ENCODE measurements at places on chromosomes 7 and 10. TPM values are rescaled to one million over a fixed set of nuclear protein-coding genes. Genes with fewer than 3 reads are reported as not detected.

DNA sequence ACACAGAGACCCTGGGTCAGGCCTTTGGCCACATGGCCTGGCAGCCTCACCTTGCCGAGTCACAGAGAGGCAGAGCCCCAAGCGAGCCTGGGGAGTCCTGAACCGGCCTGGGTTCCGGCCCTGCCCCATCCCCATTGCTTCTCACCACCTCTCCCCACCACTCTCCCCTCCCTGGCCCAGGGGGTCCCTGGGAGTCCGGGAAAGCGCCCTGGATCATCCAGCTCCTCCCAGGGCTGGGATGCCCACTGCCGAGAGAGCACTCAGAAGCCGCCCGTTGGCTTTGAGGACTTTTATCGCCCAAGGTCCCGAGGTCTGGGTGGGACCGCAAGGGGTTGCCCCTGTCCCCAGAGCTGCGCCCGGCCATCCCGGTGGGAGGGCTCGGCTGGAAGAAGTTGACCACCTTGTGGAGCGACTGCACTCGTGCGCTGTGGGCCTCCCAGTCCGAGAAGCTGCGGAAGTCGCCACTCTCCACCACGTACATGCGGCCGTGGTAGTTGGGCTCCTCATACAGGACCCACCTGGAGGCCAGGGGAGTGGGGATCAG lies 8.1 kb downstream of the CRYGN start:
- DNase-seq, result no peak

DNA sequence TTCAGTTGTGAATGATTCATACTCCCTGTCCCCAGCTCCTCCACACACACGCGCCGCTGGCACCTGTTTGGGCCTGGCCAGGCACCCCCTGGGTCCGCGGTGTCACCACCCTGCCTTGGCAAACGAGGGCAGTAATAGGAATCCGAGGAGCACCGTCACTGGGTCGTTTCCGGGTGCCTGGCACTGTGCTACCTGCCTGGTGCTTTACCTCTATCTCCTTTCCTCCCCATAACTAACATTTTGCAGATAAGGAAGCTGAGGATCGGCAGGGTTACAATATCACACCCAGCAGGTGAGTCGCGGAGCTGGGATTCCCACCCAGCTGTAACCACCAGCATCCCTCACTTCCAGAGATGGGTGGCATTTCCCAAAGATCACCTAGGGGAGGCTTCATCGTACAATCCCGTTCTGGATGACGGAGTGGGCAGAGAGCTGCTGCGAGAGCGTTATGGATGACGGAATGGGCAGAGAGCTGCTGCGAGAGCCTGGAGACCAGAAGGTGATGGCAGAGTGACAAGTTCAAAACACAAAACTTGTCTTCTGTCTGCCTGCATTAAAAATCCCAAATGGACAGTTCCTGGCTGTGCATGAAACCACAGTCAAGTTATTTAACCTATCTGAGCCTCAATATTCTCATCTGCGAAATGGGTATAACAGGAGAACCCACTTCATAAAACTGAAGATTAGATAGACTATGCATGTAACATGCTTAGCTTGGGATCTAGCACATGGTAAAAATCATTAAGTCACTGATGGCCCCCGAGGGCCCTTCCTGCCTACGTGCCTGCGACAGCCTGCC lies 1.1 kb upstream of the HSPA12A start:
- DNase-seq, result no peak

- no peak for DNase-seq
These were observed 271.2 kb downstream of the DIP2C start for GRCh38 chr10:418226-418625.

- no peak for DNase-seq
These were observed 84.9 kb downstream of the CCDC3 start for GRCh38 chr10:12916587-12916986.

DNA sequence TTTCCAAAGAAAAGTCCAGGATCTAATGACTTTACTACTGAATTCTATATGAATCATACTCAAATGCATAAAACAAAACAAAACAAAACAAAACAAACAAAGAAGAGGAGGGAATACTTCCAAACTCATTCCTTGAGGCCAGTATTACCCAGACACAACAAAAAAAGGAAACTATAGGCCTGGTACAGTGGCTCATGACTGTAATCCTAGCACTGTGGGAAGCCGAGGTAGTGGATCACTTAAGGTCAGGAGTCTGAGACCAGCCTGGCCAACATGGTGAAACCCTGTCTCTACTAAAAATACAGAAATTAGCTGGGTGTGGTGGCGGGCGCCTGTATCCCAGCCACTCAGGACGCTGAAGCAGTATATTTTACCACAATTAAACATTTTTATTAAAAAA lies 114.6 kb downstream of the NRBF2 start:
- no peak for DNase-seq

DNA sequence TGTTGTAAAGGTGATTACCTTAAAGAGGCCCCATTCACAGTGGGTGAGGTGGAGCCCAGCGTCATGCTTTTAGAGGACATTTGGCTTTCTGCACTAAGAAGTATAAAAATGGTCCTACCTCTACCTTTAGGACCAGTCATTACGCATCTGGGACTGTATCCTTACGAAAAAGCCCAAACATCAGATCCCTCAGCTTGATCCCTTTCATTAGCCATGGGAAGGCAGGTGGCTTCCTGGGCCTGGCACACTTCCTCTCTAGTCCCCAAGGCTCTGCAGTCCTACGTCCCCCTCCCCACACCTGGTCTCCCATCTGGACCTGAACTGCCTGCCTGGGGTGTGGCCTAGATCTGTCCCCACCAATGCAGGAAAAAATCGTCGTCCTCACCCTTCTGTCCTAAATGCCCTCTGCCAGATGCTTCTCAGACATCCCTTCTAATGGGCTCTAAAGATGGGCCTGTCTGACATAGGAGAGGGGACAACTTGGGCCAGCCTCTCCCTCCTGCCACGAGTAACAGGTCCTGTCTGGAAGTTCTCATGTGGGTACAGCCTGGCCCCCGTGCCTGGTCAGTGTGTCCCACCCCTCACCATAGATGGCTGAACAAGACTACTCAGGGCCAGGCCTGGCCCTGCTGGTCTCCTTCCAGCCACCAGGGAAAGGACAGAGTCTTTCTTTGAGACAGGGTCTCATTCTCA lies 11.8 kb upstream of the SLC18A3 start:
- DNase-seq, result peak; percentile 15

GRCh38 chr7:142808461-142808801 lies 37.7 kb downstream of the PRSS2 start:
- DNase-seq, result no peak

Gene BLVRA
- total RNA-seq, result 46.9 TPM

GRCh38 chr7:18140943-18141342 lies 113.3 kb upstream of the PRPS1L1 start:
- DNase-seq, result no peak

DNA sequence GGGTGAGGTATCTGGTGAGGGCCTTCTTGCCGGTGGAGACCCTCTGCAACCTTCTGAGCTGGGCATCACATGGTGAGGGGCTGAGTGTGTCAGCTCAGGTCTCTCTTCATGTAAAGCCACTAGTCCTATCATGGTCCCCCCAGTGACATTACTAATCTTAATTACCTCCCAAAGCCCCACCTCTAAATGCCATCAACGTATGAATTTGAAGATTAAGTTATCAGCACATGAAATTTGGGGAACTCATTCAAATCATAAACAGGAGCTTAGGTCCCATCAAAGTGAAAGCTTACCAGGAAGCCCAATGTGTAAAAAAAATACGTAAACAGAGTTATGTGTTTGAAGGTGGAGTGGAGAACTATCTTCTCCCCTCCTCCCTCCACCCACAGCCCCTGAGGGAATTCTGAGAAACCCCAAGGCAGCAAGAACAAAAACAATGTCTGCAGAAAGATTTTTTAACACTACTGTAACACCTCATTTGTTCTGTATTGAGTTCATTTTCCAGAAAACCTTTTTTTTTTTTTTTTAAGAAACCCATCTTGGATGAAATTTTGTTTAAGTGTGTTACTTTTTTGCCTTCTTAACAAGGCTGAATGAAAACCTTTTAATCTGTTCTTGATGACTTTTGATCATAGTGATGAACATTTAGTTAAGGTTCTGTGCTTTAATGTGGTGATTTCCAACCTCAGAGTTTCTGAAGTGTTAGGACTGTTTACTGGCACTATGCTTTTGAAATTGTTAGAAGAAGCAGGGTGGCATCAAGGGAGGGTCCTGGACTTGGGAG lies 19.1 kb upstream of the PCGF5 start:
- DNase-seq, result peak; percentile 79

All from activated CD8-positive, alpha-beta memory T cell treated with anti-CD3 and anti-CD28 coated beads, Interleukin-2, amount 10 ng/mL, durations not matched to agents 7 days and 5 days (primary cell).